ENCODE measurements at places on chromosomes 5 and 9.
A peak's percentile ranks its signal among the peaks of the same experiment; 100 is the strongest.

DNA sequence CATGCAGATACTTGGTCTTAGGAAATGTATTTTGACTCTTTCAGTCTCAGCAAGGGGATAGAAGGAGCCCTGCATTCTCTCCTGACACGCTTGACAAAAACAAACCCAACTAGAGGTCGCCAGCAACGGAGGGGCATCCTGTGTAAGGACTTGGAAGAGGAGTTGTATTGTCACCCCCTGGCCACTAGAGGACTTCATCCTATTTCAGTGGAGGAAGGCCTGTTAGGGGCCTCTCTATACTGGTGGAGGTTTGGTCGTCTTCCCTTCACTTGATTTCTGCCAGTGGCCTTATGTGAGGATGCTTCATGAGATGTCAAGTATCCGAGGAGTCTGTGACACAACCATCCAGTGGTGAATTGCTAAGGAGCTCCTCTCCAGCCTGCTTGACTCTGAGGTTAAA, 122.8 kb upstream of the STC2 start:
- DNase-seq: no peak

DNA sequence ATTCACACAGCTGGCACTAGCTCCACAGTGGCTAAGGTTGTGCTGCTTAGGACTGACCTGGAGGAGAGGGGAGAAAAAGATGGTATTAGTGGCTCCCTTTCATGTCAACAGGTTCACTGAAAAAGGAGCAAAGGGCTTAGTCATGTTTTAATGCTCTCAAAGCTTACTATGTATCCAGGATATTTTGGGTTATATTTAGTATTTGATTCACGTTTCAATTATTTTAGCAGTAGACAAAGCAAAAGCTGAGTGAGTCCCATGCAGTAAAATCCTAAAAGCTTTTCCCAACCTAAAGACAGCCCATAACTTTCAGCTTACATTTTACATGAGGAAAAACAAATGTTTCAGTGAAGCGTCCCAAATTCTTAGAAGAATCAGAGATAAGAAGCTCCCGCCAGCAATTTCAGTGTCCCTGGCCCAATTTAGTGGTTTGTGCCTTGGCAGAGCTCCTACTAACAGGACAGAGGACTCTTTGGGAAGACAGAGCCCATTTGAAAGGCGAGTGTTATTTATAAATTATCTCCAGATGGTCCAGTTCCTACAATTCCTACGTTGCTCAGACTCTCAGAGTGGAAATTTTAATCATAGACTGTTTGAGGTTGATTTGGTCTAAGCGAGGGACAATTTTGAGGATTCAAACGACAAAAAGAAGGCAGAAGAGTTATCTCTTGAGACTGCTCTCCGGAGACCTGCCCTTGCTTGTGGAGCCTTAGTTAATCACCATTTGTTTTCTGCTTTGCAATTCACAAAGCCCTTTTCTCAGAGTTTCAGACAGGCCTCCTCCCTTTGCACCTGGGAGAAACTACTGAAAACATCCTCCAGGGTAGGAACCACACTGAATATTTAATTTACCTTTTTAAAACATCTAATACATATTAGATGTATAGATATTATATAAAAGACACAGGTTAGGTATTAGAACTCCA, 225.0 kb upstream of the ANKRD55 start:
- no peak for DNase-seq

GRCh38 chr9:99253772-99254431, 31.8 kb downstream of the SEC61B start:
- DNase-seq: peak; percentile 82

DNA sequence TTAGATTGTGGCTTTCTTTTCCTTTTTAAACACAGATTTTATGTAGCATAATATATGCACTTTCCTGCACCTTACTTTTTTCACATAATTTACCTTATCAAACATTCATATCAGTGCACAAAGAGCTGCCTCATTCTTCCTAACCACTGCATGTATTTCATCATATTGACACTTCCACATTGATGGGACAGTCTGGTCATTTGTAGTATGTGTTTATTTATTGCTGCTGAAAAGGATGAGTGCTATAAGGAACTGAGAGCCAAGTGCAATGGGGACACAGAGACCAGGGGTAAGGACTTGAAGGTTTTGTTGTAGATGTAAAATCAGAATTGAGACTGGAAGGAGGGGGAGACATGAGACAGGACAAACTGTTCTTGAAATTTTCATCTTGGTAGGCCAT, 193.8 kb downstream of the SMARCA2 start:
- DNase-seq: no peak

- no peak for DNase-seq
Observed at GRCh38 chr5:53607886-53608285, 47.4 kb downstream of the NDUFS4 start.

- no peak for DNase-seq
Observed at GRCh38 chr9:110049699-110050450, 158.1 kb downstream of the C9orf152 start.

- no peak for DNase-seq
Observed at GRCh38 chr5:4225741-4226140, 630.1 kb downstream of the IRX1 start.

Data from stimulated activated CD4-positive, alpha-beta T cell treated with anti-CD3 and anti-CD28 coated beads, Interleukin-15, amount 100 ng/mL, for 48 hours (primary cell).